Activated gamma-delta T cell treated with Interleukin-2 at 50 U/mL for 16 hours (primary cell): ENCODE measurements at places on chromosomes 2 and 18.

GRCh38 chr2:191629001-191629453, 48.9 kb upstream of the NABP1 start:
- DNase-seq: no peak

DNA sequence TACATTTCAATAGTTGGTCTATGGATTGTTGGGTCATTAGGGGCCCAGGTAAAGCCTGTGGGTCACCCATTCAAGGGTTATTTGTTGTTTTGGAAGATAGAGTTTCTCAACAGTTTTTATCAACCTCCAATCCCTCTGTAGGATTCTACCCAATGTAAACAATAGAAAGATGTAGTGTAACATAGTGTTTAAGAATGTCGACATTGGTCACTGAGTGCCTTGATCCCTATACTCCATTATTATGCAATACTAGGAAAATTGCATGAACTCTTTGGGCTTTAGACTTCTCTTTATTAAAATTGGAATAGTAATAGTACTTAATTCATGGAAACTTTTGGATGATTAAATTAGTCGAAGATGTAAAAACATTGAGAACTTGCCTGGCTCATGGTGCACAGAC, 292.1 kb downstream of the GPD2 start:
- no peak for DNase-seq

GRCh38 chr18:45930963-45931362, 36.2 kb downstream of the EPG5 start:
- no peak for DNase-seq

- DNase-seq: no peak
These were observed 4.1 kb downstream of the BCL11A start for GRCh38 chr2:60549238-60549927.

DNA sequence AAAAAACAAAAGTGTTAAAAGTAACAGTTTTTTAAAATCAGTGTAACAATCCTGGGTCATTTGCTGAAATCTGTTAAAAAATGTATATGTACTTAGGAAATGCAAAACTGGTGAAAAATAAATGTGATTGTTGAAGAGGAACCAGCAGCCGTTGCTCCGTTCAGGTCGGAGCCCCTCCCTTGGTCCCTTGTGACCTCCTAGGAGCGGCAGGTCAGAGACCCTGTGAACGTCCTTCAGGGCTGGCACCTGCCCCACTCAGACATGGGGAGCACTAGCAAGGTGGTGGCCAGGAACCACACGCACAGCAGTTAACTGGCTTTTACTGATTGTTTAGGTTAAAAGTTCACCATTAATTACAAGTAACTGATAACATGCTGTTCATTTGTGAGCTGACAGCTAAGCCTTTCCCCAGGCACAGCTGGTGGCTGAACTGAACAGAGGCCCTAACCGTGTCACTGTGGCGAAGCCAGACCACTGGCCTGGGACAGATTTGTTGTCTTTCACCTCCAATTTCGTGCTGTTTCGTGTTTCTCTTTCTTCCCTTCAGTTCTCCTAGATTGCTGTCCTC, 159.2 kb upstream of the ALKAL2 start:
- no peak for DNase-seq
